Left kidney (tissue), 8 donors: ENCODE measurements at places on chromosomes 4 and X. TPM values are rescaled to one million over a fixed set of nuclear protein-coding genes. Genes with fewer than 3 reads are reported as not detected.

DNA sequence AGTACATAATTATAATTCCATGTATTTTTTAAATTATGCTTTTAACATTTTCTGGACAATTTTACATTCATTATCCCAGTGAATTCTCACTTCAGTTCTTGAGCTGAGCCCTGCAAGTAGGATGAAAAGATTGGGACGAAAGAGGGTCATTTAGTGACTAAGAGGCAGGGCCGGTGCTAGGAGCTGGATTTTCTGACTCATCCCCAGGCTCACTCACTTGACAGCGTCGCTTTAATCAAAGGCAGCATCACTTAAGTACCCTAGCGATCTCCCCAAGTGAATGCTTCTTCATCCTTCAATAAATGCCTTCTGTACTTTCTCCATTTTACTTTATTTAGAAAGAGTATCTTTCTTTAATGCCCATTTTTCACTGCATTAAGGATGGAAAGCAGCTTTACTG lies 263.6 kb downstream of the HS3ST1 start:
- no peak for DNase-seq

Gene CXorf51A
- not detected for polyA plus RNA-seq

Gene MAGEB16
- polyA plus RNA-seq: not detected

DNA sequence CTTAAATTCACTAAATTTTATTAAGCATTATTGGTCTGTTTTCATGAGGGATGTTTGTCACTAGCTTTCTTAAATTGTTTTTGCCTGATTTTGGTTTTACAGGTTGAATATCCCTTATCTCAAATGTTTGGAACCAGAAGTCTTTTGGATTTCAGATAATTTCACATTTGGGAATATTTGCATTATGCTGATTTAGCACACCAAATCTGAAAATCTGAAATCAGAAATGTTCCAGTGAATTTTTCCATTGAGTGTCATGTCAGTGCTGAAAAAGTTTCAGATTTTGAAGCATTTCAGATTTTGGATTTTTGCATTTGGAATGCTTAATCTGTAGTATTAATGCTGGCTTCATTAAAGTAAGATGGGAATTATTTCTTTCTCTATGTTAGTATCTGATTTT lies 14.7 kb downstream of the FAM193A start:
- no peak for DNase-seq

GRCh38 chr4:87044511-87045233 lies 109.9 kb downstream of the AFF1 start:
- DNase-seq: no peak

GRCh38 chr4:144650311-144651005 lies 4.5 kb downstream of the HHIP start:
- DNase-seq: no peak

DNA sequence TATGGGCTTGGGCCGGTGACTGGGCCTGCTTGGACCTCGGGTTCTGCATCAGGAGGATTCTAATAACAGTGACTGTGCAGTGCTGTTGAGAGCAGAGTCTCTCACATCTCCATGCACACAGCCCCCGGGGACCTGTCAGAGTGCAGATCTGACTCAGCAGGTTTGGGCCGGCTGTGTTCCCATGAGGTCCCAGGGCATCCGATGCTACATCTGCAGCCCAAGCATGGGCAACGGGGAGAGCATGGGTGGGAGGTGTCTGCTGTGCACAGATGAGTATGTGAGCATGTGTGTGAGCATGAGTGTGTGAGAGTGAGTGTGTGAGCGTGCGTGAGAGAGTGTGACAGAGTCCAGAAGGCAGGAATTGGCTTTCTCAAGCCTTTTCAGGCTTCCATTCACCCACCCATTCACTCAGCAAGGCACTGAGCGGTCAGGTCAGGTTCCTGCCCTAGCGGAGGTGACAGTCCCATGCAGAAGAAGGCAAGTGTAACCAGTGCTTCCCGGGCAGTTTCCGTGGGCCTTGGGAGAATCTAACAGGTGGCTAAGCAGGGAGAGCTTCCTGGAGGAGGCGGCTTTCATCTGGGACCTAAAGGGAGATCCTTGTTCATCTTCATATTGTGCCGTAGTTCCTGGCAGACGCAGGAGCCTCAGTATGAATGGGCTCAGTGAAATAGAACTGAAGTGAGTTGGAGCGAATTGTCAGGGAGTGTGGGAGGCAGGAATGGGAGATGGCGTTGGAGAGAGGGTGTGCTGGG lies 62.6 kb downstream of the SORCS2 start:
- no peak for DNase-seq

- no peak for DNase-seq
Observed at GRCh38 chr4:40702800-40703151, 47.0 kb upstream of the NSUN7 start.

Gene MBTPS2
- polyA plus RNA-seq: 35.2 TPM

Gene P2RY4
- 0.48 TPM for polyA plus RNA-seq

- no peak for DNase-seq
Observed at GRCh38 chr4:2416564-2417225, 1.8 kb downstream of the ZFYVE28 start.

GRCh38 chrX:134382821-134383220 lies 77.1 kb upstream of the HPRT1 start:
- DNase-seq: no peak

Gene ARHGAP4
- 29.1 TPM for polyA plus RNA-seq

GRCh38 chr4:185573651-185574199 lies 38.4 kb upstream of the PDLIM3 start:
- no peak for DNase-seq

DNA sequence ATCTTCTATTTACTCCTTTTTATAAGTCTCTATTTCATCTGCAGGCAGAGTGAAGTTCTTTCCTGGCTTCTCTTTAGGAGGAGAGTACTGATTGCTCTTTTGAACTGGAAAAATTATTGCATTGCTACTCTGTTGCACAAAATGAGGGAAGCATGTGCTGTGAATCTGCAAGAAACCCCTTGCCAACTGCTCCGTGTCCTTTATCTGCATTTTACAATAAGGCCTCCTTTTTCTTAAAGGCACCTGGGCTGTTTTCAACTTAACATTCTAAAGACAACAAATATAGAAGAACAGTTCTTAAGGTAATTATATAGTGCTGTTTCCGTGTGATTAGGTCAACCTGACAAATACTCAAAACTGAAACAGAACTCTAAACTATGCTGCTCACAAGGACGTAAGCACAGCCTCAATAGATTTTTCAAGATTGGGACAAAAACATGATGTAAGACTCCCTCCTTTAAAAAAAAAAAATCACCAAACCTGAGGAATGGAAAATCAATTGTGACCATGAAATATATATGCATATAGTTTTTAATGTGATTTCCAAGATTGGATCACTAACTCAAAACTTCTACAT lies 716.6 kb upstream of the INTU start:
- no peak for DNase-seq

DNA sequence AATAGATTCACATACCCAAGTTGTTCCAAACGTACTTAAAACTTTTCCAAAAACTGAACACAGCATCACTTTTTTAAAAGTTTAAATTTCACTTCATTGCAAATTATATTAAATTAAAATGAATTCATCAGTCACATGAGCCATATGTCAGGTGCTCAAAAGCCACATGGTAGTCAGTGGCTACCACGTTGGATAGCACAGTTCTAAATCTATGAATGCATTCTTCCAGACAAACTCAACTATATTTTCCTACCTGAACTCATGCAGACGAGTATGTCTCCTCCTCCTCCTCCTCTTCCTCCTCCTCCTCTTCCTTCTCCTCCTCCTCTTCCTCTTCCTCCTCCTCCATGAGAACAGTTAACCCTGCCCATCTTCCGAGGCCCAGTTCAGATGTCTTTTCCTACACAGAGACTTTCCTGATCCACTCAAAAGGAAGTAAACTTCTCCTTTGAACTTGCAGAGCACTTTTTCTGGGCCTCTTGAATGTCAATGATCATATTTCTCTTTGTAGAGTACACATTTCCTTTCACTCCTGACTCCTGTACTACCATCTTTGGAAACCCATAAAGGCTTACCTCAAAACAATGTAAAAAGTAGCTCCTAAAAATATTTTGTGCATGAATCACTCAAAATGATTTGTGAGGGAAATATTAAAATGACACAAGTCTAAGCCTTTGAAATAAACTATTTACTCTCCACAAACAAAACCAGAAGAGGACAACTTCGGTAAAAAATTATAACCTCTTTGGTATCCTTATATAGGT lies 172.6 kb downstream of the AMELX start:
- no peak for DNase-seq

- no peak for DNase-seq
Observed at GRCh38 chrX:132443196-132444135, 45.4 kb downstream of the MBNL3 start.

DNA sequence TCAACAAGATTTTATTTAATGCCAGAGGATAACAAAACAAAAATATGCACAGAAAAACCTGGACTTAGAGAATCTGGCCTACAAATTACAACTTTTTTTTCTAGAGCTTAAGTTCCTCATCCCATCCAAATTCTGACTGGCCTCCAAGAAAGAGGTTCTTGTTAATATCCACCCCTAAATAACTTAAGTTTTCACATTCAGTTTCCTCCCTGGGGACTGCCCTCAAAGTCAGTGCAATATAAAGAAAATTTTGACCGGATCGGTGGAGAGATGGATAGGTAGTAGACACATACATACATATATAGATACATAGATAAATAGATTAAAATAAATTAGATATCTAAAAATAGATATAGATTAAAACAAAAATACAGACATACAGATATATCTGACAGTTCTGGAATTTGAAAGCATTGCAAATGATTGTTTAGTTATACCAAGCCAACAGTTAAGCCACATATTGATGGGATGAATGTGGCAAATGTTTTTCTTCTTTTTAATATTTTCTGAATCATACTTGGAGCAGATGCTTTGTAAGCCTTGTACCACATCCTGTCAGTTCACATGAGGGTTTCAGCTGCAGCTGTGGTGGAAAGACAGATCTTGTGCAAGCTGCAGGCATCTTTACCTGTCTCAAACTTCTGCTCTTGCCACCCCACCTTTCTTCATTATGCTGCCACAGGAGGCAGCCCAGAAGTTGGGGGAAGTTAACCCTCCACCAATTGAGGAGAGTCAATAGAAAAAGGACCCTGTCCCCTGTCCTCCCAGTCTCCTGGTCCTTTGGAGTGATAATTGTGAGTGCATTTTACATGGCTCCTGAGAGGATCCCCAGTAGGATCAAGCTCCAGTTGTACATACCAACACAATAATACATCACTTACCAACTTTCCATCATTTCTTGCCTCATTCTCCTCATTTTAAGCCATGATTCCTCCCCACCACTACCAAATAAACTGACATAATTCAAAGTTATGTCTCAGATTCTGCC lies 58.5 kb upstream of the PRDM8 start:
- no peak for DNase-seq

DNA sequence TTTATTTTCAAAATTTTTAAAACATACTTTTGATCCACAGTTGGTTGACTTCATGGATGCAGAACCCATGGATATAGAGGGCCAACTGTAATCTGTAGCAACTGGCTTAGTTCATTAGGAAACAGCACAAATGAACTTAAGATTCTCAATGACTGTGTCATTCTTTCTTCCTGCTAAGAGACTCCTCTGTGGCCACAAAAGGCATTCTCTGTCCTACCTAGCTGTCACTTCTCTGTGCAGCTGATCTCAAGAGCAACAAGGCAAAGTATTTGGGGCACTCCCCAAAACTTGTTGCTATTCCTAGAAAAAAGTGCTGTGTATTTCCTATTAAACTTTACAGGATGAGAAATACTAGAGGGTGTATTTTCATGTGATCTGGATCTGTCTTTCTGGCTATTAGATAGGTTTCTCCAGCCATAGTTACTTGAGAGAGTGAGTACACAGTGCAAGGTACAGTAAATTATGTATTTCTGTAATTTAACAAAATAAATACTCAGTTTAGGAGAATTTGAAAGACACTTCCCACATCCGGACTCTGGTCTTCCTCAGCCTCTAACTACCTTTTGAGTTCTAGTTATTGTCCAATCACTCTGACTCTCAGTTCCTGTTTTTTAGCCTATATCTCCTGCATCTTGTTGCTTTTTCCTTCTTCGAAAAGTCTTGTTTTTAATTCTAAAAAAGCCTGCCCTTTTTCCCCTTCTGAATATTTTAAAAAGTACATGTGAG lies 21.8 kb downstream of the TLR2 start:
- DNase-seq: no peak

GRCh38 chr4:26937139-26937538 lies 76.5 kb downstream of the STIM2 start:
- DNase-seq: no peak
